Sigmoid colon (tissue), 7 donors: ENCODE measurements at places on chromosomes 11 and 22.

DNA sequence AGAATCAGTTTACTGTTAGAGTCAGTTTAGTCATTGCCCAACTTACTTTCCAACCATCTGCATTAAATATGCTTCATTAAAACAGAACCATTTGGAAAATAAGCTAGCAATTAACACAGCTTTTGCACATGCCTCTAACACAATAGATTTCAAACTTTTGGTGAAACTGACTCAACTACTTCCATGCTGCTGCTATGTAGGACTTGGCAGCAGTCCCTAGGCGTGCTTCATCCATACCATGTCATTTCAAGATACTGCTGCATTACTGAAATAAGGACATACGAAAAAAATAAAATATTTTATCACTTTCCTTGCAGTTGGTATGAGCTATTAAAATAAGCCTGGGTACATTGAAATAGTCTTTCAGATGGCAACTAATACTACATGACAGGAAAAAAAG, 65.5 kb upstream of the SOX6 start:
- DNase-seq = no peak

- no peak for DNase-seq
These were observed 4.4 kb downstream of the INS start for GRCh38 chr11:2156416-2157182.

DNA sequence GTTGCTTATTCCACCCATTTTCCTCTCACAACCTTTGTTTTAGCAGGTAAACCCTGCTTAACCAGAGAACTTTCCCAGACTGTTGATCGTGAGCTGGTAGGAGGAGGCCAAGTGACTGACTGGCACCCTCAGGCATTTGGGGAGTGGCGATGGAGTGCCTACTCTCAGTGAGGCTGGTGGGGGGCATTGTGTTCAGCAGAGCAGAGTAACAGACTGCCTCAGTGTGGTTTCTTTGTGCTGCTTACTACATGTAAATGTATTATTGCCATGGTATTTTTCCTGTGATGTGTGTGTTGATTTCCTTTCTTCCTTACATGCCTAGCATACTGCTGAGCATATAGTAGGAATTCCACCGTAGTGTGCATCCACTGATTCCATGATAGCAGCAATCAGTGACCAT, 2.6 kb downstream of the MARK2 start:
- no peak for DNase-seq

DNA sequence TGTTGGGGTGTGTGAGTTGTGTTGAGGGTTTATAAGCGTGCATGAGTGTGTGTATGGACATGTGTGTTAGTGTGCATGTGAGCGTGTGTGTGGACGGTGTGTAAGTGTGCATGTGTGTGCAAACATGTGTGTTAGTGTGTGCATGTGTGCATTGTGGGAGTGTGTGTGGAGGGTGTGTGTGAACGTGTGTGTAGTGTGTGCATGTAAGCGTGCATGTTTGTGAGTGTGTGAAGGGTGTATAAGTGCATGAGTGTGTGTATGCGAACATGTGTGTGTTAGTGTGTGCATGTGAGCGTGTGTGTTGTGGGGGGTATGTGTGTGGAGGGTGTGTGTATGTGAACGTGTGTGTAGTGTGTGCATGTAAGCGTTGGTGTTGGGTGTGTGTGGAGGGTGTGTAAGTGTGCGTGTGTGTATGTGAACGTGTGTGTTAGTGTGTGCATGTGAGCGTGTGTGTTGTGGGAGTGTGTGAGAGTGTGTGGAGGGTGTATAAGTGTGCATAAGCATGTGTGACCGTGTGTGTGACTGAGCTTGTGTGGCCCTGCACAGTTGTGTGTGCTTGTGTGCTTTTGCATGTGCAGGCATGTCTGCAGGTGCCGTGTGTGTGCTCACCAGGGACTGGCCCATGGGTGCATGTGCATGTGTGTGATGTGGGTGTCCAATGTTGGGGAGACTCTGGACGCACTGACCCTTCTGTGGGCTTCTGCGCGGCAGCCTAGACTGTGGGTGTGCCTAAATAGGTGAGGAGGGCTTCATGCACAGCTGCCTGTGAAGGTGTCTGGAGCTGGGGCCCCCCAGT, 866.2 kb downstream of the TBC1D22A start:
- no peak for DNase-seq

DNA sequence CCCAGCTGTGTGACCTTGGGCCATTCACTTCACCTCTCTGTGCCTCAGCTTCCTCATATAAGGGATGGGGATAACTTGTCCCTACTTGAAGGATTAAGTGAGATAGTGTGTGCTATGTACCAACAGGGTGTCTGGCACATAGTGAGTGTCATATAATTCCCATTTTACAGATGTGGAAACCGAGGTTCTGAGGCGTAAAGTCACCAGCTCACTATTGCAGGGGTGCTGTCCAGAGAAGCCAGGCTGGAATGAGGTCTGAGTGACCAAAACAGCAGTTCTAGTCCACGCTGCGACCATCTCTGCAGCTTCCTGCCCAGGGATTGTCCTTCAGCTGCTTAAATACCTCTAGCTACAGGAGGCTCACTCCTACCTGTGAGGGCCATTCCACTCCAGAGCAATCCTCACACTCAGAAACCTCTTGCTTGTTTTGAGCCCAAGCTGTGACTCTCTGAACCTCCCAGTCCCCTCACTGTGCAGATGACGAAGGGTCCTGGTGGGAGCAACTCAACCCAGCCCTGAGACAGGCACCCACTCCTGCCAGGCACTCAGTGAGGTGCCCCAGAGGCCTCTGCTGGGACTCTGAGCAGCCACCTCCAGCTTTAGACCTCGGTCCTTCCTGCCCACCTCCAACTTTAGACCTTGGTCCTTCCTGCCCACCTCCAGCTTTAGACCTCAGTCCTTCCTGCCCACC, 5.8 kb downstream of the MB start:
- no peak for DNase-seq

DNA sequence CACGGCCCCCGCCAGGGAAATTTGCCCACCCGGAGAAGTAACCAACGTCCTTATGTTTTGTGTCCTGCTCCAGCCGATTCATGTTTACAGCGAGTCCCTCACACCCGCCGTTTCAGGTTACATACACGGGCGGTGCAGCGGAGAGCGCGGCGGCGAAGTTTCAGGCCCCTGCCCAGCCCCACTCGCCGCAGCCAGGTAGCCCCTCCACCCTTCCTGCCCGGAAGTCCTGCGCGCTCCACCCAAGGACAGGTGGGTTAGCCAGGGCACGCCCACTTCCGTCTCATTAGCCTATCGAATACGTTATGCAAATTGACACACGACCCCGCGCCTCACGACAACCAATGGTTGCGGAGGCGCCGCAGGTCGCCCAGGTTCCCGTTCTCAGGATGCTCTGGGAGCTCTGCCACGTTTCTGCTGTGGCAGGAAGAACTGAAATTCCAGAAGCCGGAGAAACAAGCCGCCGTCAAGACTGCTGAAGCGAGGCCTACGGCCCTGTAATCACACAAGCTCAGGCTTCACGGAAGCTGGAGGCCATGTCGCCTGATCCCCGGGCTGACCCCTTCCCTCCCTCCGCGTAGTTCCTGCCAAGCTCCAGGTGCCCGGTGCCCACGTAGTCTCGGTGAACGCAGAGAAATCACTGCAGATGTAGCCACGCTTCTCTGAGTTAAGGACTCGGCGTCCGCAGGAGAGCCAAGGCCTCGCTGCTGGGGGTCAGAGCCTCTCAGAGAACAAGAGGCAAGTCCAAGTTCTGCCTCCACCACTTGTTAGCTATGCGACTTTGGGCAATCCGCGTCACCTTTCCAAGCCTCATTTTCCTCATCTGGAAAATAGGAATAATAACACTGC, 22.4 kb upstream of the MYH9 start:
- peak; percentile 78 for DNase-seq

DNA sequence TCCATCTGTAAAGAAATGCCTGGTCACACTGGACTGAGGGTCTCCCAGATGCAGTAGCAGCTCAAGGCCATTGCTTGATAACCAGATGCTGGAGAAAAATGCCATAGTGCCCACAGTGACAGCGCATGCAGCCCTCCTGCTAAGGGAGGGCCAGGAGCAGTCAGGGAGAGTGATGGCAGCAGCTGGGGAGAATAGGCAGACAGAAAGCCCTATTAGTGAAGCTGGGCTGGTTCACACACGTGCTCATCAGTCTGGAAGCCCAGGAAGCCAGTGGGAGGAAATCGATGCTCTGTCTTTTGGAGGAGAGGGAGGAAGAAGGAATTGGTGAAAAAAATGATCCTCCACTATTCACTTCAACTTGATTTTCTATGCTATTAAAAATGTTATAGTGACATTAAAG, 82.9 kb downstream of the OSBP2 start:
- DNase-seq = no peak

- DNase-seq = no peak
These were observed 24.1 kb downstream of the GRAMD1B start for GRCh38 chr11:123454060-123454651.

DNA sequence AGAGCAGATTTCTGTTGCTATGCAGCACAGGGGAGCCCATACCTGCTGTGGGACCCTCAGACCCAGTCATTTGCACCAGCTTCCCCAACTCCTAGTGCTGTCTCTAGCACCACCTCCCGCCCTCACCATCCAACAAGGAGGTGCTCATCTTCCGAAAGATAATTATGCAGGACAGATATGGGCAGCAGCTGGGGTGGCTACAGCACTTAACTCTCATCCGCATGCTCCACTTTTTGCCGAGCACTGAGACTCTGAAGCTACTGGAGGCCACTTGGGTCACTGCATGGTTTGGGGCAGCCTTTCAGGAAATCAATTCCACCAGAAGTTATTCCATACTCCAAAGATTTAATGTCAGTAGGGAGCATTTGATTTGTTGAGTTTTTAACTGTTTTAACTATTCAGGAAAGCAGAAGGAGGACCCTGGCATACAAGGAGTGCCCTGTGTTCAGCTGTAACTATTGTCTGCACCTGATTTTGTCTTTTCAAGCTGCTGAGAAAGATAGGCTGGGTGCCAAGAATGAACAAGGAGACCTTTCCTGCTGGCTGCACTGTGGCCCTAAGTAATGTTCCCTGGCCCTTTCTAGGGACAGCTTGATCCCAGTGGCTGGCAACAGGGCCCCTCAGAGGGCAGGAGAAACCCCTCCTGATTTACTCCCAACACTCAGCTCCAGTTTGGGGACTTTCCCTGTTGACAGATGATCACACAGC, 67.3 kb upstream of the CSNK2A3 start:
- no peak for DNase-seq

- DNase-seq = no peak
These were observed 2.0 kb upstream of the KMT5B start for GRCh38 chr11:68215087-68215445.

- no peak for DNase-seq
These were observed 260.4 kb downstream of the TMEM135 start for GRCh38 chr11:87298155-87298554.

- DNase-seq = no peak
These were observed 86.1 kb upstream of the HORMAD2 start for GRCh38 chr22:29994027-29994715.

DNA sequence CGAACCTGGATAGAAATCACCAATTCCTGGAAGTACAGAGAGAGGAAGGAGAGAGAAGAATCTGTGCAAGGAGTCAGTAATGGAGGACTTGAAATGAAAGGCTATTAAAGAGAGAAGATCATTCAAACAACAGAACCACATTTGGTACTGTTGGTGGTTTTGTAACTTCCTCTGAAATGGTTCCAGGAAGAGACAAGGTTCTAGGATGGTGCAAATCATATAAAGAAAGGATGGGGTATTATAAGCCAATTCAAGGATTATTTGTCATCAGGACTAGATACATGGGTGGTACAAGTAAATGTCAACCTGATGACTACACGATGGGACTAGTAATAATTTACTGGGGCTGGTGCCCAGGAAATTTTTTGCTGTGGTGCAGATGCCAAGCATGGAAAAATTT, 28.9 kb upstream of the TMA7B start:
- no peak for DNase-seq

GRCh38 chr11:75413864-75414263, 14.5 kb downstream of the RPS3 start:
- no peak for DNase-seq

DNA sequence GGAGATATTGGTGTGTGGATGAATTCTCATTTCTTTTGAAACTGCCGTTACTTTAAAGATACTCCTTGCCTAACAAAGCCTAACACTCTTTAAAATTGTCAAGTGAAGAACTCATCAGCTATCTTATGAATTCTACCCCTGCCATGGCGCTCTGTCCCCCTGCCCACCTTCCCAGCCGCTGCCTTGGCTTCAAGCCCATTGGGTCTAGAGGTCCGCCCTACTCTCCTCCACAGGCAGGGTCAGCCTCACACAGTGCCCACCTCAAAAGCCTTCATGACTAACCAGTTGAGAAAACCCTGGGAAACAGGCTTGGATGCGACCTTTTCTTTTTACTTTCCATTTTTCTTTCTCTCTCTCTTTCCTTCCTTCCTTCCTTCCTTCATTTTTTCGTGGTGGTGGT, 128.6 kb downstream of the RRAS2 start:
- DNase-seq = no peak

DNA sequence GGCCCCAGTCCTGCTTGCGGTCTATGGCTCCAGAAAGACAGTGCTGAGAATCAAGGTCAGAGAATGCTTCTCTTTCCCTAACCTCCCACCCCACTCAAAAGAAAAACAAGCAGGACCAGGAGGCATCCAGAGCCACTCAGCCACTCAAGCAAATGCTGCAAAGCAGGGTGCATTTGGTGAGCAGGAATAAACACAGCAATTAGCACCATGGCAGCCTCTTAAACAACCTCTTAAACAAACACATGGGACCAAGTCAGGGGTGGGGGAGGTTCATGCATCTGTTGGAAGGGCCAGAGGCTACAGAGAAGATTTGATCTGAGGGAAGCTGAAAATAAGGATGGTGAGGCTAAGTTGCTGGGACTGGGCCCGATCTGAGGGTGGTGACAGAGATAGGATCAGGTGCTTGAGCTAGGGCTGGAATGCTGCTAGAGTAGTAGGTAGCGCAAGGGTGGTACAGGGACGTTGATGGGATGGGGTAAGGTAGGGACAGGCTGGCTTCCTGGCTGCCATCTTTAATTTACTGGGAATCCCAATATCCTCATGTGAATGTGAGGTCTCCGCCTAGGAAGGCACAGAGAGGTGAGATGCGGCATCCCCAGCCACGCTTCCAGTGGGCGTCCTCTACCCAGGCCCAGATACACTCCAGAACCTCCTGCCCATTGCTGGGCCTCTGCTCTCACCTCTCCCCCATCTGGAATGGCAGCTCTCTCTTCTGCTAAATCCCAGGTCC, 26.6 kb upstream of the LMO1 start:
- peak; percentile 27 for DNase-seq

- DNase-seq = no peak
These were observed 53.2 kb downstream of the SPON1 start for GRCh38 chr11:14015711-14016110.

GRCh38 chr11:75535071-75535470, 9.3 kb upstream of the GDPD5 start:
- DNase-seq = no peak

DNA sequence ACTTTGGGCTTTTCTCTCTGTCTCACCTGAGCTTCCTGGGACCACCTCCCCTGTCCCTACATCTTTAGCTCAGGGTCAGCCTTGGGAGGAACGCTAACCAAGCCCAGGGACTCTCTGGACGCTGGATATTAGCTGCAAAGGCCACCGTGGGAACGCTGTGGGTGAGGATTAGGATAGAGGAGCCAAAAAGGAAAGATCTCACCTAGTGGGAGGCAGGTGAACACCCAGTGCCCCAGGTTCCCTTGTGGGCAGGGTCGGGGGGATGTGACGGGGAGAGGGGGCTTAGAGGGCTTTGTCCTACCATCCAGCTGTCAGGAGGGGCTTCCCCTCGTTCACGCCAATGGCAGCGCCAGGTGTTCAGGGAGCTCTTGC, 50.2 kb downstream of the LINC01488 start:
- DNase-seq = peak; percentile 25
